ENCODE measurements at places on chromosomes 7 and 10. TPM values are rescaled to one million over a fixed set of nuclear protein-coding genes. Genes with fewer than 3 reads are reported as not detected.
A peak's percentile ranks its signal among the peaks of the same experiment; 100 is the strongest.

SEPHS1 gene
- total RNA-seq, result 366 TPM

TNS3 gene
- total RNA-seq, result 9.5 TPM

GRCh38 chr10:60962946-60963345, 19.0 kb upstream of the RHOBTB1 start:
- no peak for DNase-seq

RBP3 gene
- total RNA-seq, result not detected

GRCh38 chr7:133948588-133948987, 178.6 kb upstream of the LRGUK start:
- DNase-seq, result no peak

NKX2-3 gene
- not detected for total RNA-seq

- no peak for DNase-seq
These were observed 887 bp downstream of the TMUB1 start for GRCh38 chr7:151082141-151083070.

DNA sequence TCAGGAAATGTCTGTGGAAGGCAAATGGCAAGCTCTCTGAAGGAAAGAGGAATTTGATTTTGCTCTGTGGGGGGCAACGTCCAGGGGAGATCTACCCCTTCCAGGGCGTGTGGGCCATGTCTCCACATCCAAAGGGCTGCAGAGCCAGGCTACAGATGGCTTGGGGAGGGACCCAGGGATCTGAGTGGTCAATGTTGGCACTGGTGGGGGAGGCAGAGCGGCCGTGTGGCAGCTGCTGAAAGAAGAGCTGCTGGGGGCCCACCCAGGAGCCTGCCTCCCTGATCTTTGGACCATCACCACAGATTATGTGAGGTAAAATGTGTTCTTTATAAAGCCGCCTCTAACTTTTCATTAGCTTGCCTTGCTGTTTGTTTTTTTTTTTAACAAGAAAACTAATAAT, 144.1 kb downstream of the HERPUD2 start:
- DNase-seq, result no peak

PPP1R3C gene
- 1.2 TPM for total RNA-seq

CFAP58 gene
- 0.88 TPM for total RNA-seq

KCNIP2 gene
- 2.6 TPM for total RNA-seq

GRCh38 chr7:36522453-36523007, 132.9 kb downstream of the ANLN start:
- DNase-seq, result no peak

DNA sequence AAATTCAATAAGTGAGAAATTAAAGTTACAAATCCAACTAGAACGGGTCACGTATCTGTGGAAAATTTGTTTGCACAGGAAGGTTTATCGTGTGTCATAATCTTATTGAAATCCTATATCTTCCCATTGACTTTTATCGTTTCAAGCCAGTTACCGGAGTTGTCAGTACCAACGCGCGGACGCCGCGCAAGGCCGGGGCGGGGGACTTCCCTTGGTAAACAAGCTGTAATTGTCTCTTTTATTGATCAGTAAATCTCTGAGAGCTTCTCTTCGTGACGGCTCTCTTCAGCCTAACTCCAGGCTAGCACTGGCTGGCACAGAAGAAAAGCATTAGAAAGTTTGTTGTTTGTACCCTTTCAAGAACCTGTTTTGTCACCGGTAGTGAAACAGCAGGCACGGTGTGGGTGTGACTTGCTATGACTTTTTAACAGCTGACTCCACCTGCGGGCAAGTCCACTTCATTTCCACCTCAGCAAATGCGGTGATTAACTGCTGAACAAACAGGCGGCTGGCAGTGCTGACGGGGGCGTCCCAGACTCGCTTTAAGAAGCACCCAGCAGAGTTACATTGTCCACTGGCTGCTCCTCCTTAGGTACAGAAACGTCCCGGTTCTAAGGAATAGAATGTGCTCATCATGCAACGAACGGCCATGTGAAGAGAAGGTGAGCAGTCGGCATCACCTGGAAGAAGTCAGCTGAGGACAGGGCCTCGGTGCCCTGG, 215.8 kb downstream of the MAD1L1 start:
- DNase-seq, result no peak

ADCY1 gene
- total RNA-seq, result 21.6 TPM

- DNase-seq, result no peak
These were observed 39.7 kb downstream of the TAC1 start for GRCh38 chr7:97771576-97771975.

DNA sequence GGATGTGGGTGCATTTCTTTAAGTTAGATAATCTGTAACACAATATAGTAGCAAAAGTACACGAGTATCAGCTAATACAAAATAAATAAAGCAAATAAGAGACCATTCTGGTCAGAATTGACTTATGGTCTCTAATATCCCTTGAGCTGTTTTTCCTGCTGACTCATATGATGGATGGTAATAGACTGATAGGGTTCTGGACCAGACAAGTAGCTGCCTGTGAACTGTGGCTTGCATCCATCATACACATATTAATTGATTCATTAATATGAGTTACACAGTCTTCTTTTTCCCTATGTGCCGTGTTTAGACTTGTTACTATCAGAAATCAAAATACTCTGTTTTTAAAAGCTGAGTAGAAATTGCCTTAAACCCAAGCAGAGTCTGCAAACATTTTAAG, 762.8 kb downstream of the GATA3 start:
- DNase-seq, result no peak

GRCh38 chr10:69320521-69320920, 42.2 kb downstream of the HK1 start:
- no peak for DNase-seq

DNA sequence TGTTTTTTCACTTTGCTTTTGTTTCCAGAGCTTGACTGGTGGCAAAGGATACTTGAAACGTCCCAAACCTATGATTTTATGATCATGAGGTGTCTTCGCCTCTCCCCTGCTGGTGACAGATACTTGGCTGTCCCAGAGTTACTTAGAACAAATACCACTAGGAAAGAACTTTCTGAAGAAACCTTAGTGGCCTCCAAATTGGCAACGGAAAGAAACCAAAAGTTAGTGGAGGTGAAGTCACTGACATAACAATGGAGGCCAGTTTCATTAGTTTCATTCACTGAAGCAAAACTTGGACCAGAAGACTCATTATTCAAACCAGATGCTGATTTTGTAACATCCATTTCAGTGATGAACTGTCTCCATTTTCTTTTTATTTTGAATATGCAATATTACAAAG, 68.6 kb downstream of the JAZF1 start:
- no peak for DNase-seq

DNA sequence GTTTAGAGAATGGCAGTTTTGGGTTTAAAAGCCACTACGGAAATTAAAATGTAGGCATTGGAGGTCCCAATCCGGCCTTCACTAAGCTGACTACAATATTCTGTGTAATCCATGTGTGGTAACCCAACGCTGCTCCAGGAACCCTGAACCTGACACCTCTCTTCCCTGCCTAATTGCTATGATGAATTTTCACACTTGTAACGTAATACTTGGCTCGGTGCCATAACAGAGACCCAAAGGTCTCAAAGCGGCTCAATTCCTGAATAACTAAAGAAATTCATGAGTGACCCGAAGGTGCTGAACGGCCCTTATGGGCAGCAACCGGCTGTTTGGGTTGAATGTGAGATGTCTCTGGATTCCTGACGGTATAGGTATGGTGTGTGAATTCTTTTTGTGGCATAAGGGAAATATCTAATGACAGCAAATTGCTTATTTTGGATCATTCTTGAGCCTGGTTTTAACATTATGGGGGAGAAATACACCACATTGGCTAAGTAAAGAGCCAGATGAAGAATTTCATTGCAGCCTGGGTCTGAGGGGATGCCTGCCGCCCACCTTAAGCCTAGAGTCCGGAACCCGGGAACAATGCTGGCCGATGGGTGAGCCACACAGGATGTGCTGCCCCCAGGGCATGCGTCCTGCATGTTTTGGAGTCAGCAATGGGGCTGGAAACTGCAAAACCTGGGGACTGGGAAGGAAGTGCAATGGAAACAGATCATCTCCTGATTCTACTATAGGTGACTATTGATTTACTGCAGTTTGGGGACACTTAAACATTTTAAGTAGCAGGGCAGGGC, 69.7 kb upstream of the FZD8 start:
- DNase-seq, result peak; percentile 45

ACHE gene
- 5.7 TPM for total RNA-seq

CDH23 gene
- 1.1 TPM for total RNA-seq

DNA sequence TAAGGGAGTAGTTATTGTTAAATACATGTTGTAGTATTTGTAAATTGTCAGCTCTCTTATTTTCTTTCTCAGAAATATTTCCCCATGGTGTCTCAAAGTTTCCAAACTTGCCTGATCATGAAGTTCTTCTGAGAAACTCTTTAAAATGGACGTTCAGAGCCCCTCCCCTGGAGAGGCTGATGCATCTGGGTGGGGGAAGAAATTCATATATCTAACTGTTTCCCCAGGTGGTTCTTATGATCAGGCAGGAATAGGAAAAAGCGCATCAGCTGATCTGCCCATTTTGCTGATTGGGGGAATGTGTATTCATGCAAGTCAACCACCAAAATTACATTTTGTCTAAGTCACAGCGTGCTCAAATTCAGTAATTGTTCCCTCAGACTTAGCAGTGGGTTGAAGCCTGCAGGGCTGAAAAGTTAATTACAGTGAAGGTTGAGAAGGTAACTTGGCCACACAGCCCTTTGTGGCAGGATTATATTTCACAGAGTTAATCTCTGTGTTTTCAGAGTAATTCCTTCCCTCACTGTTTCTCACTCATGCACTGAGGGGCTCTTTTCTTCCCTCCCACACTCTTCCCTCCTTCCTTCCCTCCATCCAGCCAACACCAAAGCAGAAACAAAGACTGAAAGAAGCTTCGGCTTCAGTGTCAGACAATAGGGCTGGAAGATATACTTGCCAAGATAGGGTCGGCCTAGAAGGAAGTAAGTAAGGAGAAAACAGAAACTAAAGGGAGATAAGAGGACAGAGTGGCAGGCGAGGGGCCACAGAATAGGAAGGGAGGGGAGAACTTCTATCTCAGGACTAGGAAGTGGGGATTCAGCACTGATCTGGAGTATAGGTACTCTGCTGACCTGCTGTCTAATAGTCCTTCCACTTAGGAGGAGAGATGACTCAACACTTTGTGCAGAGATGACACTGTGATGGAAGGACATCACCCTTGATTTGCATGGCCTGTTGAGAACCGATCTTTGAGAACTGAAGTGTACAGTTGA, 50.5 kb upstream of the STARD3NL start:
- no peak for DNase-seq

DNA sequence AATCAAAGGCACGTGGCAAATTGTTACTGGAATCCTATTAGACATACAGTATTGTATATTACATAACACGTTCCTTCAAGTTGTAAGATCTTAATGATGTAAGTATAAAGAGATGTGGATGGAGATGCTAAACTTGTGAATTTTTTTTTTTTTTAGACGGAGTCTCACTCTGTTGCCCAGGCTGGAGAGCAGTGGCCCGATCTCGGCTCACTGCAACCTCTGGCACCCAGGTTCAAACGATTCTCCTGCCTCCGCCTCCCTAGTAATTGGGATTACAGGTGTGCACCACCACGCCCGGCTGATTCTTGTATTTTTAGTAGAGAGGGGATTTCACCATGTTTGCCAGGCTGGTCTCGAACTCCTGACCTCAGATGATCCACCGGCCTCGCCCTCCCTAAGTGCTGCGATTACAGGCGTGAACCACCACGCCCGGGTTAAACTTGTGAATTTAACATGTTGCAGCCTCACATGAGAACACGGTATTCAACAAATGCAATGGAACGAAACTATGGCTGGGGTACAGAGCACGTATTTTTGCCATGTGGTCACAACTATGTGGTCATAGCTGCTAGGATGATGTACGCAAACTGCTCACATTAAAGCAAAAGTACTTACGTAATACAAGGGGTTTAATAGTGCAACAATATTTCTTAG, 818 bp upstream of the SUPV3L1 start:
- no peak for DNase-seq

GRCh38 chr10:110629680-110630191, 14.4 kb upstream of the RBM20 start:
- no peak for DNase-seq

- peak; percentile 75 for DNase-seq
These were observed 64.0 kb downstream of the CSGALNACT2 start for GRCh38 chr10:43202224-43202656.

DNA sequence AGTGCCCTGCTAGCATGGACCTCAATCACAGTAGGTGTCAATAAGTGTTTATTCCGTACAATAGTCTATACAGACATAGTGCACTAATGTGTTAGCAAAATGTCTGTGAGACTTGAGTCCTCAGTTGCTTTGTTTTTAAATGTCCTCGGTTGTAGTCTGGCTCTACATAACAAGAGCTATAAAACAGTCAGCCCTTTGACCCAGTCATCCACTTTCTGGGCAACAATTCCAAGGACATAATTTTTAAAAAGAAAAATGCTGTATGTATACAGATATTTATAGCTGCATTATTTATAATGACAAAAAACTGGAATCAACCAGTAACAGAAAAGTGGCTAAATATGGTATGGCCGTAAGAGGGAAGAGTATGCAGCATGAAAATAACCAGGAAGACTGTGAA, 2.8 kb upstream of the PDLIM1 start:
- DNase-seq, result no peak

DNA sequence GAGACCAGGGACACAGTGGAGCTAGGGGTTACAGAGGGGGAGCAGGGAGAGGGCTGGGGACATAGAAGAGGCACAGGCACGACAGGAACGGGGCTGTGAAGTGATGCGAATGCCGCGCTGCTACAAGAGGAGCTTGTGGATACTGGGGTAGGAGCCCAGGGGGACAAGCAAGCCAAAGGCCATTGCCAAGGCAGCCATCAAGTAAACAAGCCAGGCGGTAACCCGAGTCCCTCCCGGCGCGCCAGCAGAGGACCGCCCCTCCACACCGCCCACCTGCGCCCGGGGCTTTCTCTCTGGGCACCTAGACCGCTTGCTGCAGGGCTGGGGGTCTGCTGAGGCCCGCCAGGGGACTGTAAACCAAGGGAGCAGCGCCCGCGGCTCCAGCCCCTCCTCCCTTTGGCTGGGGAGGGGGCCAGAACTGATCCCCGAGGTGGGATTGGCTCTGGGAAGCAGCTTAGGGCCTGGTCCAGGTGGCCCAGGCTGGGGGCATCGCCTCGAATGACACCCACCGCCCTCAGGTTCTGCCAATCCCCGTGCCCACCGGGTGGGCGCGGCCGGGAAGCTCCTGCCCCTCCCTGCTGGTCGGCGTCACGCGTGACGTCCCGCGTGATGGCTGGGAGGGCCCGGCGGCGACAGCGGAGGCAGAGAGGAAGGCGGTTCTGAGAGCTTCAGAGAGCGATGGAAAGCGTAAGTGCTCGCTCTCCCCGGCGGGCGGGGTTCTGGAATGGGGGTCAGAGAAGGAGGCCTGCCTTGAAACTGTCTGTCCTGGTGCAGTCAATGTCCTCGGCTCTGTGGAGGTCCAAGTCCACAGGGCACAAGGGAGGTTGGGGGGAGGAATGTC, 982 bp downstream of the SFXN3 start:
- DNase-seq, result peak; percentile 81

DNA sequence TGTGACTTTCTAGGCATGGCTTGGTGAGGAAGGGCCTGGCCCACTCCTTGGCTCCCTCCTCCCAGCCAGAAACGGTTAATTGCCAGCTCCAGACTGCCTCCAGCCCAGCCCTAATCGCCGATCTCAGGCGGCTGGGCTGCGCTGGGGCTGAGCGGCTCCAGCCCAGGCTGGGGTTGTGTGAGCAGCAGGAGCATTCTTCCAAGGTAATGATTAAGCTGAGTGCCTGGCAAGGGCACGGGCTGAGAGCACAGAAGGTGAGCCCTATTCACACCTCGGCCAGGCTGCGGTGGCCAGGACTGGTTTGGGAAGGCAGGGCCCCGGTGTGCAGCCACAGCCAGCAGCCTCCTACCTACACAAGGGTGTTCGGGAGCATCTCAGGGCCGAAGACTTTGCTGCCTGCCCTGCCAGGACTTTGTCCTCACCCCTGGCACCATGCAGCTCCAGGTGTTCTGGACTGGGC, at the start of gene TMEM72:
Gene TMEM72, plus strand, starts transcription at position 257 of the 460 bp plus-strand sequence. Its CDS starts 176 bp downstream, at position 433.
- DNase-seq, result peak; percentile 52

- DNase-seq, result no peak
These were observed 121.3 kb downstream of the RGS10 start for GRCh38 chr10:119420950-119421875.

NPSR1 gene
- total RNA-seq, result not detected

Data from H9 (cell line).